ENCODE measurements at places on chromosomes 6 and 20.

DNA sequence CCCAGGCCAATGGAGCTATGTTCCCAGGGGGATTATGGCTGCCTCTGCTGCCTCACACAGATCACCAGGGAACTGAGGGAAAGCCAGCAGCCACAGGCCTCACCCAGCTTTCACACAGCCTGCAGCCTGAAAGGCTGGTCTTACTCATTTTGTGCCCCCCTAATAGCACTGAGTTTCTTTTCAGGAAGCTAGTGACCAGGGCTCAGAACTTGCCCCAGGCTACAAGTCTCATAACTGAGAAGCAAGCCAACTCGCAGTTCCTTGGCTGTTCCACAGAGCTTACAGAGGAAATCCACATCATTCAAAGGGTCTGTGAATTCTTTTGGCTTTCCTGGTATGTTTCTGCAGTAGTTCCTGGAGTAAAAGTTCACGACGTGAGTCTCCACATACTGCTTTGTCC, 524.8 kb upstream of the GJE1 start:
- no peak for DNase-seq

- DNase-seq = no peak
These were observed 696 bp downstream of the CALHM5 start for GRCh38 chr6:116512111-116512559.

GRCh38 chr6:136226027-136226673, 24.0 kb downstream of the MTFR2 start:
- DNase-seq = peak; percentile 61

DNA sequence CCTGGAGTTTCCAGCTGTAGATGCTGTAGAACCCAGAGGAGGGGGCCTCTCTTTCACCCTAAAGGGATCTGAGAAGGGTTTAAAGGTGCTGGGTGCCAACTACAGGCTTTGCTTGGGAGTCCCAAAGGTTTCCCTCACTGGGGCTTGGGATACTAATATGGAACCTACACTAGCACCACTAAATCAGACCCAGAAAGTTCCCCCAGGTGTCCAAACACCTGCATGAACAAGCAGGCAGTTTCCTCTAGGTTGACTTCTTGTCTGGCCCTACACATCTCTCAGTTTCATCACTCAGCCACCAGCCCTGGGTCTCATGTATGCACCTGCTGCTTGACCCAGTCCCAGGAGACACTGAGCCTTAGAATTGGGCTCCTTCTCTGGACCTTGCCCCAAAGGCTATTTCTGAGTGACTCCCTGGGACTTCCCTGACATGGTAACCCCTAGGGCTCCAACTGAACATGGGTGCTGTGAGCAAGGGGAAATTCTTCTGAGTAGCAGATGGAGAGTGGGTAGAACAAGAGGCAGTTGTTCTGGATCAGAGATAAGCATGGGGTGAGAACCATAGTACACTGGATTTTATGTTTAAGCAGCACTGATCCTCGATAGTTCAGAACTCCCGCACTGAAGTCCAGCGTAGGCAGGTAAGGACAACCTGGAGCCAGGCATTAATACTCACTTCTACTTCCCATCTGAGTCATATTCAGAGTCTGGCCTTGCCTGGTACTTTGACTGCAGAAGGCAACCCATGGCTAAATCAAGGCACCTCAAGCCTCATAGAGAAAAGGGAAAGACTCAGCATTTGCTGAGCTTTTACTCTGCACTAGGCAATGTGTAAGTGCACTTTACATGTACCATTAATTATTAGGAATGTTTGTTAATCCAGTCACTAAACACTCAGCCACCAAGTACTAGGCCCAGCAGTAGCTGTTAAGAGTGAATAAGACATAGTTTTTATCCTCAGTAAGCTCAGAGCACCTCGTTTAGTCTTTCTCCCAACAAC, 16.8 kb downstream of the BCL2L1 start:
- DNase-seq = no peak

DNA sequence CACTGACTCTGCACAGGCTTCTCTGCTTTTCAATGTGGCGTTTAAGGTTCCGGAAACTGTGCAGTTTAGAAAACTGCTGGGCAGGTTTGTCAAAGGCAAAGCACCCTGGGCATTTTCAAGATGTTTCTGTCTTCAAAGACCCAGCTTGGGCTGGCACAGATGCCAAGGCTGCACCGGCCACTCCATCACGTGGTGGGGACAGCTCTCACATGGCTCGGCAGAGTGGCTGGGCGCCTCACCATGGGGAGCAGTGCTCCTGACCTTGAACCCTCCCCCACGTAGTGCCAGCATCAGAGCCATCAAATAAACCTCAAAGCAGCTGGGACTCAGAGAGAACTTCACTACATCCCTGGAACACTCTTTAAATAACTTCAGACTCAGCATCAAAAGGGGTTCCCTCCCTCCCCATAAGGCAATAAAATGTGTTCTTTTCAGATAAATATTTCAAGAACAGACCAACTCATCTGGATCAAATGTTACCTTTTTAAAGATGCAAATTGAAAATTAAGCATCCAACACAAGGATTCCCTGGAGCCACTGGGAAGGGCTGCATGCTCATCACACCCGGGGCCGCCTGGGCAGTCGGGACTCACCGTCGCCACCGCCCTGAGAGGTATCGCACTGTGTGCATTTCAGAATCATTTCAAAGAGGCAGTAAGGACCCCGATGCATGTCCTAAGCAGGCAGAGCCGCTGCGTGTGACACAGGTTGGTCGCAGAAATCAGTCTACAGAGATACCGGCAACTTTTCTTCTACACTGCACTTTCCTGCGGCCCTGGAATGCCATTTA, 157.1 kb downstream of the CDH4 start:
- DNase-seq = no peak

DNA sequence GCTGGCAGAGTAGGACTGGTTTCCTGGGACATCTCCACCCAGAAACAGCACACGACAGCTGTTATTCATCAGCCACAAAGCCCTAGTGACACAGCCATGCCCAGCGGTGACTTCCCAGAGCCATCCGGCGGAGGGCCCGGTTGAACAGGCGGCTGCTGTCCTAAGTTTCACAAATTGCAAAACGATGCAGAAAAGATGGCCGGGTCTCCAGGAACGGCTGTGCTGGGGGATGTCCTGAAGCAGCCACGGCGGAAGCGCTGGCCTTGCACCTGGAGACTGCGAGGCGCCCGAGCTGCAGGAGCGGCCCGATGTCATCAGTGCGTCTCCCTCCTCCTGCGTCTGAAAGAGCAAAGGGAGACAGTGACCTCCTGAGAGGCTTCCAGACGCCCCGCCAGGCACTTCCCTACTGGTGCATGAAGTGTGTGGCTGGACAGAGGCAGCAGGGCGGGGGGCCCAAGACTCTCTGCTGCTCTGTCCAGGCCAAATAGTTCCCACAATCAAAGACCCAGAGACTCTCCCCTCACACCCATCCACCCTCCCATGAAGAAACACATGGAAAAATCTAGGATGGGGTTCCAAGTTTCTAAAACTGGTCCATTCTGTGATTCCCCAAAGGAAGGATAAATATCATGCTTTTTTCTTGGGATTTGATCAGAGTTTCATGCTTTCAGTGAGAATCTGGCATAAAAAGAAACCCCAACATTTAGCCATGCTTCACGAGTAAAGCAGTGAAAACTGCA, 44.0 kb downstream of the SSR1 start:
- no peak for DNase-seq

GRCh38 chr20:6914986-6915385, 147.5 kb downstream of the BMP2 start:
- DNase-seq = no peak

DNA sequence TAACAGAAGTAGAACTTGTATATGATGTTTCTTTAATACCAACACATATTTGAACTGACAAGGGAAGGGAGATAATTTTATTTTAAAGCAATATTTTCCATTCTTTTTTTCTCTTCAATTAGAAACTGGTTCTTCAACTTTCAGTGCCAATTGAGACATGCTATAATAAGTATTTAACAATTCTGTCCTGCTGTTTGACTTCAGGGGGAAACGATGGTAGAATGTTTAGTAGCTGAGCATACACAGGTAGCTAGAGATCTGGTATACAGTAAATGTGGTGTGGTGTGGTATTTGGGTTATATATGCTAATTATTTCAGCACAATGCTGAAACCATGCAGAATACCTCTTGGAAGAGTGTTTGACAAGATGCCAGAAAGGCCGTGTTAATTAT, 156.9 kb downstream of the ARID1B start:
- DNase-seq = no peak

DNA sequence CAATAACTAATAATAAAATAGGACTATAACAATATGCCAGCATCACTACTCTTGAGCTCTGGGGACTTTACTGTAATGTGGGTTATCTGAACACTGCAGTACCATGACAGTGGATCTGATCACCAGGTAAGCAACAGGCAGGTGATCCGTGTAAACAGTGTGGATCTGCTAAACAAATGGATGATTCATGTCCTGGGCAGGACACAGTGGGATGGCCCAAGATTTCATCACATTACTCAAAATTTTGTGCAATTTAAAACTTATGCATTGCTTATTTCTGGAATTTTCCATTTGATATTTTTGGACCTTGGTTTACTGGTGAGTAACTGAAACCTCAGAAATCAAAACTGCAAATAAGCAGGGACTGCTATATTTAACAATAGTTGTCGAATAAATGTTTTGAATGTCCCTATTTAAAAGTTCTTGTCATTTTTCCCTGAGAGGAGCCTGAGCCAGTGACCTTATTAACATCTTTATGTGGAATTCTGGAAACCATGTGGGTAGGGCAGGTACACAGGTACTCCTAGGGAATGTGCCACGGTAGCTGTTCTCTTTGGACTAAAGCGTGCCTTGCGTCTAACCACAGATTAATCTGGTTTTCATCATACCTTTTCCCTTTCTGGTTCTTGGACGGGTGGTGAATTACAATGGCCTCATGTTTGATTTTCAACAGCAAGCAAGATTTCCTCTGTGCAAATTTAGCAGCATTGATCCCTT, 214.5 kb upstream of the SASH1 start:
- DNase-seq = no peak

GRCh38 chr6:157050537-157051265, 272.6 kb downstream of the TMEM242 start:
- DNase-seq = no peak

GRCh38 chr20:16385891-16386290, 187.4 kb downstream of the KIF16B start:
- DNase-seq = no peak

- no peak for DNase-seq
These were observed 11.6 kb upstream of the ADAM33 start for GRCh38 chr20:3693376-3693775.

DNA sequence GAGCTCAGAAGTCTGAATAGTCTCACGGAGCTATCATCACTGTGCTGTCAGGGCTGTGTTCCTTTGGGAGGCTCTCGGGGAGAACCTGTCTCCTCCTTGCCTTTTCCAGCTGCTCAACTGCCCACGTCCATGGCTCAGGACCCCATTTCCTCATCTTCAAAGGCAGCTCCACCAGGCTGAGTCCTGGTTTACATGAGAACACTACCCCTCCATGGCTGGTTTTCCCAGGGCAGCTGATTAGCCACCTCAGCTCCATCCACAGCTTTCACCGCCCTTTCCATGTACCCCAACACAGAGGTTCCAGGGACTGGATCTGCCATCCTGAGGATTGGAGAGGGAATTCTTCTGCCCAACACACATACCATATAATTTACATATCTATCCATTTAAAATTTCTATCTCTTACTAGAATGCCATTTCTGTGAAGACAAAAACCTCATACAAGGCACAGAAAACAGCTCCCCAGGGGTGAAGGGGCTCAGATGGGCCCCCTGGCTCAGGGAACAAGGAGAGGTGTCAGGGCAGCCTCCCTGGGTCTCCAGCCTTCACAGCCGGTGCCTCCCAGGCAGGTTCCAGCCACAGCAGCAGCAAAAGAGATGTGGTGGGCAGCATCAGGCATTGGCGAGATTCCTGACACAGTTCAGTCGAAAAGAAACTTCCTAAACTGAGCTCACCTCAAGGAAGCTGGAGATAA, 2.2 kb upstream of the RAET1E start:
- DNase-seq = no peak

GRCh38 chr20:33472868-33473435, 16.9 kb upstream of the CBFA2T2 start:
- DNase-seq = no peak

DNA sequence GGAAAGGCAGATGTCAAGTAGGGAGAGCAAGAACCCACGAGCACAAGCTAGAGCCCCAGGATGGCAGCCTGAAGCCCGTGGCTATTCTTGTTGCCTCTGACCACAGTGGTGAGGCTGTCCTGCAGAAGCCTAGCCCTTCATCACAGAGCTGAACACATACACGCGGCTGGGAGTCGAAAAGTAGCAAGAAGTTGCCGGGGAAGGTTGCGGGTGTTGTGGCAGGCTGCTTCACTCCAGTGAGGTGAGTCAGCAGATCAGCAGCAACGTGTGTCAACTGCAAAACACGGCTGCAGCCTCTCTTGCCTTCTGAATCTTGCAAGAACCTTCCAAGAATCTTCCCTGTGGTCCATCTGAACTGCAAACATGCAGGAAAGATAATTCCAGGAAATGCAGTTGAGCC, 10.6 kb upstream of the STX16 start:
- DNase-seq = no peak

- DNase-seq = no peak
These were observed 66.8 kb downstream of the CDK19 start for GRCh38 chr6:110748453-110748852.

DNA sequence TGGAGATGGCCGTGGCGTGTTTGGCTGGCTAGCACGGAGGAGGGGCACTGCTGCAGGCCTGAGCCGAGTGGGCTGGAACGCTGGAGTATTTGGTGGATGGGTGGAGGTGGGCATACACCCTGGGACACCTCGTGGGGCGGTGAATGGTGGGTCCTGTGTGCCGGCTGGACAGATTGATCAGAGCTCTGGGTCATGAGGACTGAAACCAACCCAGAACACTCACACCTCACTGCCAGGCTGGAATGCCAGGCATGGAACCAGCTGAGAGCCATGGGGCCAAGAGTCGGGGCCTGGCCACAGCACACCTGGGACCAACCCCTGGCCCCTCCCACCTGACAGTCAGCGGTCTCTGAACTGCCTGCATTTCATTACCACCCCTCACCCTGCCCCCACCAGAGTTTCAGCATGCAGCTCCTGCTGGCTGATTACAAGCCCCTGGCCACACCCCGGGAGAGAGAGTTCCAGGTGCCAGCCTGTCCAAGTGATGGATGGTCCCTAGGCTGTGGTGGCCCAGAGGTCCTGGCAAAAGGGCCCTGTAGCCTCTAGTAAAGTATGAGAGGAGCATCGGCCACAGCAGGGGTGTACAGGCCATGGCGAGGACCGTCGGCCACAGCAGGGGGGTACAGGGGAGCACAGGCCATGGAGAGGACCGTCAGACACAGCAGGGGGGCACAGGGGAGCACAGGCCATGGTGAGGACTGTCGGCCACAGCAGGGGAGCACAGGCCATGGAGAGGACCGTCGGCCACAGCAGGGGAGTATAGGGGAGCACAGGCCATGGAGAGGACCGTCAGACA, 3.3 kb downstream of the NPBWR2 start:
- DNase-seq = no peak
